ENCODE measurements at places on chromosomes 12 and 14.

GRCh38 chr12:125229878-125230530 lies 164.8 kb downstream of the AACS start:
- no peak for DNase-seq

DNA sequence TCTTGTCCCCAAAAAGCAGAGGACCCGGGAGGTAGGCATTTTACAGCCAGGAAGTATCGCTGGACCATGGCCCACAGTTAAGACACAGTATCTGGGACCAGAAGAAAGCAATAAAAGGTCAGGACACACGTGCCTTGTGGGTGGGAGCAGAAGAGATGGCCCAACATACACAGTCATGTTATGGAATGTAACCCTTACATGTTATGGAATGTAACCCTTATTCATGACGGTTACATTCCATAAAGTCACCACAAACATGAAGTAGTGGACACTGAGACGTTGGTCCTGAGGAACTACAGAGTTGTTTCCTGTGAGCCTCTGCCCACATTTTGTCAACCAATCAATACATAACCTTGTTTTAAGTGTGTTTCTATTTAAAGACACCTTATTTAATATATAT lies 285.6 kb upstream of the FKBP4 start:
- no peak for DNase-seq

DNA sequence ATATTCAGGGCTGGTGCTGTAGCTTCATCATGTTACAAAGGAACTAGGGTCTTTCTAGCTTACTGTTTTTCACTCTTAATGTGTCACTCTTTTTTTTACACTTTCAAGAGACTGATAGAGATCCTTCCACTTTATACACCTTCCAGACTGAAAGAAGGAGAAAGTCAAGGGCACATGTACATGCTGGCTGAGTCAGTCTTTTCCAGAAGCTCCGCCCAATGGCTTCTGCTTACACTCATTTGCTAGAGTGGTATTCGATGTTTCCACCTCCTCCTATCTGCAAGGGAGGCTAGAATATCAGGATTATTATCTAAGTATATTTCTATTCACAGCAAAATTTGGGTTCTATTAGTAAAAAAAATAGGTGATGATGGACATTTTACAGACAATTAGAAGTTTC lies 325.8 kb upstream of the OR4E1 start:
- no peak for DNase-seq

GRCh38 chr12:71594214-71594948 lies 69.3 kb downstream of the ZFC3H1 start:
- DNase-seq: no peak

DNA sequence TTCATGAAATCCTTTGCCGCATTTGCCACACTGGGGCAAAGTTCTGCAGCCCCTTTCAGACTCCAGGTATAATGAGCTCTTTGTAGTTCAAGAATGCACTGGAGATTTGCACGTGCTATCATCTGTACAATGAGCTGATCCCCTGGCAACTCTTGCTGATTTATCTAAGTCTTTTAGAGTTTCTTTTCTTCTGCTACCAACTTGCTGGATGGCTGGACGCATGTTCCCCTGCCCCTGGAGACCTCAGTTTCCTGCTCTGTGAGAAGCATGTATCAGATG lies 103.2 kb downstream of the CMKLR1 start:
- DNase-seq: no peak

DNA sequence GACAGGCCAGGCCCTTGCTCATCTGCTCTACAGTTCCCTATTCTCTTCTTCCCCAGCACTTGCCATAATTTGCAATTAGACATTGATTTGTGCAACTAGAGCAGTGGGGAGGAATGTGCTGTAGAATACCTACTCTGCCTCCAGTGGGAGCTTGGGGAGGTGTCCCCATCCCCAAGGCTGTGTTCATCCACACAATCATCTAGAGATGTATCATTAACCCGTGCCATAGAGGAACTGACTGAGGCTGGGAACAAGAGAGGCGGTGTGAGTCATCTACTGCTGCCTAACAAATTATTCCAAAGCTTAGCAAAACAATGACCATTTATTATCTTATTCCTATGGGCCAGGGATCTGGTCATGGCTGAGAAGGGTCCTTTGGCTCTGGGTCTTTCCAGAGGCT lies 5.1 kb upstream of the OTUB2 start:
- no peak for DNase-seq

DNA sequence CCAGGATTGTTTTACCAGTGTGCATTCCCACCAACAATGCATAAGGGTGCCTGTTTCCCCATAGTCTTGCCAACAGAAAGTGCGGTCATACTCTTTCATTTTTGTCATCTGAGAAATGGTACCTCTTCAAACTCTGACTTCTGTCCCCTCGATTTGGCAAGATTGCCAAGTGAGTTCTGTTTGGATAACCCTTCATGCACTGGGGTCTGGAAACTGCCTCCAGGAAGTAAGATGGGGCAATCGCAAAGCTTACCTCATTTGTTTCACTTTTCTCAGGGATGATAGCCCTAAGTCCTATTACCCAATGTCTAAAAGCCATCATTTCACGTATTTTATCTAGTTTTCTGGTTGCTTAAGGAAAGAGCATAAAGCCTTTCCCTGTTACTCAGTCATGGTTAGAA lies 28.6 kb upstream of the NR1H4 start:
- DNase-seq: no peak

GRCh38 chr12:127830730-127831129 lies 436.2 kb upstream of the TMEM132C start:
- DNase-seq: no peak

DNA sequence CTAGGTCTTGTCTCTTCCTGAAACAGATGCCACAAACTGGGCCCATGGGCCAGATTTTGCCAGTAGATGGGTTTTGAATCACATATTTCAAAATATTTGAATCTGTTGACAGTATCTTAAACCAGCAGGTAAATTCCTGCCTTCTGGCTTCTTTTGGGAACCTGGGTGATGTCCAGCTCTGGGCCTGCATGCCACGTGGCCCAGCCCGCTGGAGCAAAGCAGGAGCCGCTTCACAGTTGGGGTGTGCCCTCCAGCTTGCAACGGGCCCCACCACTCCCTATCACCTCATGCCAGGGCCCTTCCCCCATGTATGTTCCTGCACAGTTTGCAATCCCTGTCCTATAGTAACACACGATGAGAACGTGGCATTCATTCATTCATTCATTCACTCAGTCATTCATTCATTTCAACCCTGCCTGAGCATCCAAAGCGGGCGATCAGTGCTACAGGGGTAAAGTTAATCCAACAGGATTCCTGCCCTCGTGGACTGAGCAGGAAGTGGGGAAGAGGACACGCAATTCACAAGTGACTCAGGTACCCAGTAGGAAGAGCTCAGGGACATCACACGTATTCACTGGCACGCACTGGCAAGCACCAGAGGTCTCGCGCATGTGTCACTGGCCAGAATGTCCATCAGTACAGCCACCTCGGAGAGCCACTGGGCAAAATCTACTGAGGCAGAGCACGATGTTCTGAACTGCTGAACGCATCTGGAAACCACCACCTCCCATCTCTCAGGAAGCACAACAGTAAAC lies 27.8 kb downstream of the SCARB1 start:
- no peak for DNase-seq

GRCh38 chr14:23563473-23564180 lies 4.0 kb downstream of the AP1G2 start:
- DNase-seq: no peak

DNA sequence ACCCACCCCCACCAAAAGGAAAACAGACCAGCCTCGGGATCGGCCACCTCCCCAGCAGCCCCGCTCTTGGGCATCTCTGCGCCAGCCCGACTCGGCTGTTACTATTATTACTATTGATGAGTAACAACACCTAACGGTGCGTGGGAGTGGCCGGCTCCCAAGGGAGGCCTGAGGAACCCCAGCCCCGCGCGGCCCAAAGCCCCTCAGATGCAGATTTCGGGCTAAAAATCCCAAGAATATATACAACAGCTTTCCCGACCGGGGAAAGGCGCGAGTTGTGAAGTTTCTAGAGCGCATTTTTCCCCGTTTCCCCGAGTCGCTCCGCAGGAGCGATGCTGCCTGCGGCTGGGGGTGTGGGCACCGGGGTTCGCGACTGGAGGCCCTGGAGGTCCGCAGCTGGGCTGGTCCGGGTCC lies 565 bp downstream of the NT5DC3 start:
- DNase-seq: no peak

DNA sequence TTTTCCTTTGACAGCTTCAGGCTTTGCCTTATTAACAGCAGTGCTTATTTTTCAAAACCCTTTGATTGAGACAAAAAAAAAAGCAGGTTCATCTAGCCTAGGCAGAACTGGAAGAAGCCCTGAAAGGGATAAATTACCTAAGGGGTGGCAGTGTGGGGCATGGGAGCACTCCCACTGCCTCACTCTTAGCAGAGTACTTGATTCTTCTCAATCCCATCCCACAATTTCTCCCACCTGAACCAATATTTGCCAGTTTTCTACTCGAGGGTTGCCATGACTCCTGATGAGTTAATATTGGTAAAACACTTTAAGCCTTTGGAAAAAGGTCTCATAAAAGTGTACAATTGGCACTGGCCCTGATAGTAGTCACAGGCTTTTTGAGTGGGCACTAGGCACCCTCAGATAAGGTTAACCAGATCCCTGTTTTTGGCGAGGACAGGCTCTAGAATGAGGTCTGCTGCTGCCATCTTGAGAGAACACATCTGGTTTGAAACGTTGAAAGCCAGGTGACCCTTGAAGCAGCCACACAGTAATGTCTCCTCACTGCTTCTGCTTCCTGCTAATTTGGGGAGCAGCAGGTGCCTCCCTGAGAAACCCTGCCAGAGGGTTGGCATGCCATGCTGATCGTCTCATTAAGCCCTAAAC lies 320.0 kb downstream of the RAD51B start:
- no peak for DNase-seq

GRCh38 chr12:12447236-12447635 lies 90.4 kb downstream of the BORCS5 start:
- DNase-seq: no peak

DNA sequence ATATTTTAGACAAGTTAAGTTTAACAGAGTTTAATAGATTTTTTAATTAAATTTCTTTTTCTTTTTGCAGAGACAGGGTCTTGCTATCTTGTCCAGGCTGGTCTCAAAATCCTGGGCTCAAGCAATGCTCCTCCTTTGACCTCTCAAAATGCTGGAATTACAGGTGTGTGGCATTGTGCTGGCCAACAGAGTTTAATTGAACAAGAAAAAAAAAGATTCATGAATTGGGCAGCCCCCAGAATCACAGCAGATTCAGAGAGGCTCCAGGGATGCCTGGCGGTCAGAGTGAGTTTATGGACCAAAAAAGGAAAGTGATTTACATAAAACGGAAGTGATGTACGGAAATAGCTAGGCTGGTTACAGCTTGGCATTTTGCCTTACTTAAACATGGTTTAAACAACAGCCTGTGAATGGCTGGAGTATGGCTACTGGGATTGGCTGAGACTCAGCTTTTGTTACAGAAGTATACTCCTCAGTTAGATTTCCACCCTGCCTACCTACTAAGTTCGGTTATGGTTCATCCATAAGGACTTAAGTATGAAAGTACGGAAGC lies 14.5 kb upstream of the TESPA1 start:
- DNase-seq: no peak

DNA sequence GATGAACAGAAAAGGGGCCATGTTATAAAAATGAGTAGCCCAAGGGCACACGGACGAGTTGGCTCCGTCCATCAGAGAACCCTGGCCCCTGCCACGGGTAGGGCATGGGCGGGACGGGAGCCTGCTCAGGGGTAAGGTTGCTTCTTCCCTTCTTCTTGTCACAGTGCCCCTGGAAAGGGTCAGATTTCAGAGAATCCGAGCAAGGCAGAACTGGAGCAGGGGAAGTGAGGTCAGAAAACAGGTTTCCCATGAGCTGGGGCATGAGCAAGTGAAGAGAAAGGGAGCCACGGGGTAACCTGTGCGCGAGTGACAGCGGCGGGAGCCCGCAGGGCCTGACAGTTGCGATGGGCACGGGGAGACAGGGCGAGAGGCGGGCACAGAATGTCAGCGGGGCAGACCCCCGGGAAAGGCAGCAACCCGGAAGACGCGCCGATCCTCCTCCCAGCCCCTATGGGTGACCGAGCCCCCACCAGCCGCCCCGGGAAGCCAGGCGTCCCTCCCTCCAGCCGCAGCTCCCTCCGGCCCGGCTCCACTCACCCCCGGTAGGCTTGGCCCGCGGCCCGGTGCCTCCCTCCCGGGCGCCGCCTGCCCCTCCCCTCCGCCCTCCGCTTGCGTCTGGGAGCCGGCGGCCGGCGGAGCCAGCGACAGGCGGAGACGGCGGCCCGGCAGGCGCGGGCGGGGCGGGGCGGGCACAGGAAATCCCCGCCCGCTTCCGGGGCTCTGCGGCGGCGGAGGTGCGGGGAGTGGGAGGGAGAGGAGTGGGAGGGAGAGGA lies at the start of gene ZNF641:
ZNF641 (minus strand) TSS at position 671 of the 773 bp plus-strand sequence. CDS start 2,829 bp downstream, outside the sequence.
- peak; percentile 86 for DNase-seq

- no peak for DNase-seq
Measured at GRCh38 chr14:42994051-42994736, 1387.5 kb downstream of the LRFN5 start.

- no peak for DNase-seq
Measured at GRCh38 chr12:1820191-1820895, at the start of gene LRTM2. Gene LRTM2 (plus strand): TSS chr12:1820565. CDS start chr12:1828149, 7,584 bp downstream.

DNA sequence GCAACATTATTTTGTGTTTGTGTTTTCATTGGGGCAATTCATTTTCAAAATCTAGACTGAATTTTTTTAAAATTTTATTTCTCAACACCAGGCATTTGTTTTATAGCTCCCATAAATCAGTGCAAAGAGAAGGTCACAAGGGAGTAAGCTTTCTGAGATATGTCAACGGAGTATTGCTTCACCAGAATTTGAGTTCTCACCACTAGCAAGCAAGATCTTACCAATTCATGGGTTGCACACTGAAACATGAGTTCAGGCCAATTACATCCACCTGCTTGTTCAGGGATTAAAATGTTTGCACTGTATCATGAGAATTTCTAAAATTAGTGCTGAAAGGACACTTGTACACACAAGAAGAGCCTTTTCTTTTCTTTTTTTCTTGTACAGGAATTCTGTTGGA lies 121.9 kb downstream of the CAND1 start:
- no peak for DNase-seq

DNA sequence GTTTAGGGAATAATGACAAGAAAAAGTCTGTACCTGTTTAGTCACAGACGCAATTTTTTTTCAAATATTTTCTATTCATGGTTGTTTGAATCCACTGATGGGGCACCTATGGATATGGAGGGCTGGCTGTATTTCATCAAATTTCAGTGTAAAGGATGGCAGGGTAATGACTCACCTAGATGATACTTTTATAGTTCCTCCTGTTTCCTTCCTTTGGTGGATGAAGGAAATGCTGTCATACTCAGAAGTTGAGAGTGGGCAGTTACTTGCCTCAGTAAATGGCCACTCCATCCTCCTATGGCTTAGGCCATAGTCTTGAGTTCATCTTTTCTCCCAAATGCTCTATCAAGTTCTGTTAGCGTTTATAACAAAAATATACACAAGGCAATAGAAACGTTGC lies 18.9 kb upstream of the C12orf71 start:
- no peak for DNase-seq

DNA sequence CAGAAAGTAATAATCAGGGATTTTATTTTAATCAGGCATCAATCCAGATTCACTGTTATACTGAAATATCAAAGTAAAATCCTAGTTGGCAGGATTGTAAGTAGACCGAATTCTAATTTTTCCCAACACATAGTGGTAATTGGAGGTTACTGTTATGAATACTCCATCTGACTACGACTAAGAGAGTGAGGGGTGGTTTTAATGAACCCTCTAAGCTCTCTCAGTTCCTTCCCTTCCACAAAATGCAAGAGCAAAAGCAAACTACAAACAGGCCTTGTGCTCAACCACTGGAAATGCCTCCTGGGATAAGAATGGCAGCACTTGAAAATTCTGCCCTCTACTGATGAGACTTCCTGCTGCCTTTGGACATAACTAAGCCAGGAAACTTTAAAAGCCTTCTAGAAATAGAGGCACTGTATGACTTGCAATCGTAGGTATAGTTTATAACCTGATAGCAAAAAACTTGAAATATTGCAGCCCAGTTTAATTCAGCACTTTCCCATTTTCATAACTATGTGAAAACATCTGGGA lies 184.8 kb downstream of the SLC16A7 start:
- DNase-seq: no peak

Measured in CD4-positive, alpha-beta T cell treated with Interleukin-4 for 1 hour (primary cell).